ENCODE measurements at places on chromosomes 5 and 9.

DNA sequence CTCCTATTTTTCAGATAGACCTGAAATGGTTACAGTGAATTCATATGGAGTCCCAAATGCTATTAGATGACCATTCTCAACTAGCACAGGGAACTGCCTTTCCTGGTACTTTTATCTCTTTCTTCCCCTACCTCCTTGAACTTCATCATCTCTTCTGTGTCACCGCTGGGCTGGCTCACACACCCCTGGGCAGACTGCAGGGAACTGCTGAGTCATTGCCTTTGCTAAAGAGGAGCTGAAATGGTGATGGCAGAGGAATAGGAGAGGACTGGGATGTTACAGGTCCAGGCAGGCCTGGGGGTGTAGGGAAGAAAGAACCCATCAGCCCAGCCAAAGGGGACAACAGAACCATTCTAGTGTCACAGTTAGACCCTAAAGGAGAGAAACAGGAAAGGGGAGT lies 322.3 kb downstream of the ASTN2 start:
- DNase-seq = no peak

DNA sequence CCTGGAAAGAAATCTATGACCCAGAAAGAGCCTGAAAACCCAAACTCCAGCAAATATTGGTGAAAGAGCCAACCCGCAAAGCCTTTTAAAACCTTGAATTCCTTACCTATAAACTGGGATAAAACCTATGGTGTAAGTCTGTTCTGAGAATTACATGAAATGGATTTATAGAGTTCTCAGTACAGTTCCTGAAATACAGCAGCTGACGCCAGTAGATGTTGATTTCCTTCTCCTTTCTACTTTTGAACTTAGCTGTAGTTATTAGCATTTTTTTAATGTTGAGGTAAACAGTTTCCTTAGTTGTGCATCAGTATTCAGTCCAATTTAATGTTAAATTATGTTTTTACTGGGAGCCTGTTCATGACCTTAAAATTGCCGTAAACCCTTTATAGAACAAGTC lies 3.7 kb downstream of the SPIN1 start:
- DNase-seq = no peak

DNA sequence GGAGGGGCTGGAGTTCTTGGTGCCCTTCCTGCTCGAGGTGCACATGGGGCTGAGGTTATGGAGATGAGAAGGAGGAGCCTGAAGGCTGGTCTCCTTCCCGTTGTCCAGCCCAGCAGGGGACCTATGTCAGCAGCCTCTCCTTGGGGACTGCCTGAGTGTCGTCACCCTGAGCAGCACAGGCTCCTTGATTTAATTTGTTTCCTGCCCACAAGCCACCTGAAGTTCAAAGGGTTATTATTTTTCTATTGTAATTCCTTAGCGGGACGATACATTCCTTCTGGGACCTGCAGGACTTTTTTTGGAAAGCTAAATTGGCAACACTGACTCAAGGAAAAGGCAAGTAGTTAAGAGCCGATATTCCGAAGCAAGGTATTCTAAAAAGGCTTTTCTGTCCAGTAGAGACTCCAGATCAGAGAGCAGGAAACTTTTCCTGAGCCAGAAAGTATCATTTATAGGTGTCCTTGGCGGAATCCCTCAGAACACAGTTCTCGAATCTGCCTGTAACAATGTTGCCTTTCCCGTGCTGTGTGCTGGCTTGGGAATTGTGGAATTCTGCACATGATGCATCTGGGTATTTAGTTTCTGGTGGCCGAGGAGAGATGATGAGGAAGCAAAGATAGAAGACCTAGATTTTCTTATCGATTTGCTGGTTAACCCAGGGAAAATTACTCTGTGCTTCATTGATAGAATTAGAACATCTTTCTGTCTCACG lies 55.4 kb downstream of the ARHGAP26 start:
- no peak for DNase-seq

- DNase-seq = no peak
Observed at GRCh38 chr5:154444556-154445421, 1.0 kb upstream of the SAP30L start.

GRCh38 chr5:98489021-98489420 lies 284.4 kb upstream of the RGMB start:
- no peak for DNase-seq

GRCh38 chr9:87479801-87480201 lies 17.9 kb upstream of the DAPK1 start:
- DNase-seq = no peak

DNA sequence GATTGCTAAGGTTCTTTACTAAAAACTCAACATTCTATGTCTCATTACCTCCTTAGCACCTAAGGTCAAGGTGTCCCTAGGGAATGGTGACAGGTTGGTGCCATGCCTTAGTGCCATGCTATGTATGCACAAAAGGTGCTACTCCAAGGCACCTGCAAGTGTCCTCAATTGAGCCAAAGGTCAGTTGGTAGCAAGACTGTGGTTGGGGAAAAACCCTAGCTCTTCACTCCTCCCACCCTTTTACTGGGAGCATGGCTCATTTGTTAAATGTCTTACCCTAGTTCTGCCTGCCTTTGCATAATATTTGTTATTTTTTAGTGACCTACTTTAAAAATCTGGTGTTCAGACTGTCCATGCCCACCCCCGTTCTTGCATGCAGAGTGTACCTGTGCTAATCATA lies 17.0 kb downstream of the ACO1 start:
- DNase-seq = no peak

DNA sequence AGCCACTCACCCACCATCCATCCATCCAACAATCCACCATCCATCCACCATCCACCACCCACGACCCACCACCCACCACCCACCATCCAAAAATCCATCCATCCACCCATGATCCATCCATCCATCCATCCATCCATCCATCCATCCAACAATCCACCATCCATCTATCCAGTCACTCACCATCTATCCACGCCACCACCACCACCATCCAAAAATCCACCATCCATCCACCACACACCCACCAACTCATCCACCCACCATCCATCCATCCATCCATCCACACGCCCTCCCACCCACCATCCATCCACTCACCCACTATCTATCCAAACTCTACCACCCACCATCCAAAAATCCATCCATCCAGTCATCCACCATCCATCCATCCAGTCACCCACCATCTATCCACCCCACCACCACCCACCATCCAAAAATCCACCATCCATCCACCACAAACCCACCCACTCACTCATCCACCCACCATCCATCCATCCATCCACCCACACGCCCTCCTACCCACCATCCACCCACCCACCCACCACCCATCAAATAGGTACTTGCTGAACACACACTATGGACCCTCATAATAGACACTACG lies 9.0 kb downstream of the DPH7 start:
- no peak for DNase-seq

DNA sequence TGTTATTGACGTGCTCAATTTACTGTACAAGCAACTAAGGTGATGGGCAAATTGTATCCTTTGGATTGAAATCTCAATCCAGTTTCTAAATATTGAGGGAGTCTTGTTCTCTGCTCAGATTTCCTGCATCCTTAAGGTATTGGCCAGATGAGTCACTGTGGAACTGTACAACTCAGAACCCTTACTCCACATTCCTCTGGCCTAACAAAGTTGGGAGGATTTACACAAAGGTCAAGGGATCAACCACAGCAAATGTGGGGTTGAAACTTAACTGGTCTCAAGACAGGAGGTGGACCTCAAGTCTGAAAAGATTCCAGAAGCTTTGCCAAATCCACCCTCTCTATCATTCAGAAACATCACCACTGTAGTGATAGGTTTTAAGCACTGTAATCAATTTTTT lies 81.5 kb upstream of the AGXT2 start:
- no peak for DNase-seq

- no peak for DNase-seq
Observed at GRCh38 chr9:136921307-136921706, 23.2 kb downstream of the FBXW5 start.

DNA sequence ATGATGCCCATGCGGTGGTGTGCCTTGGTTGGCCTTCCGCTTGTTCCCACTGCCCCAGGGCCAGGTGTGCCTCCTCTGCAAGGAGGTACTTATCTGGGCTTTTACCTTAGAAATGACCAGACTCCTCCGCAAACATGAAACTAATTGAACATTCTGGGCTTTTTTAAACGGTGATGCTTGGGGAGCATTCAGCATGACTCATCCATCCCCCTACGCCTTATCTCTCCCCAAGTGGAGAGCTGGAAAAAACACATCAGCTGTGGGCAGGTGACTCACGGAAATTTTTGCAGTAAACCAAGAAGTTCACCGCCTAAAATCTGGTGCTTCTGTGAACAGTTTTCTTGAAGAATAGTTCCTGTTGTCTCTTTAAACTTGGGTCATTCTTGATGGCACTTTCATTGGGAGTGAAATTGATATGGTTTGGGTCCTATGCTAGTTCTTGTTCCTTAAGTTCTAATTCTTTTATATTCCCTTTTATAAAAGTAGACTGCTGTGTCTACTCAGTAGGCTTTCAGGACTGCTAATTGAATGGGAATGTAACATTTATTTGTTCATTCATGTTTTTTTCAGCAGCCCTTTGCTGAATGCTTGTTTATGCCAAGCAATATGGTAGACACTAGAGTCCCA lies 39.6 kb downstream of the SFXN1 start:
- DNase-seq = no peak

DNA sequence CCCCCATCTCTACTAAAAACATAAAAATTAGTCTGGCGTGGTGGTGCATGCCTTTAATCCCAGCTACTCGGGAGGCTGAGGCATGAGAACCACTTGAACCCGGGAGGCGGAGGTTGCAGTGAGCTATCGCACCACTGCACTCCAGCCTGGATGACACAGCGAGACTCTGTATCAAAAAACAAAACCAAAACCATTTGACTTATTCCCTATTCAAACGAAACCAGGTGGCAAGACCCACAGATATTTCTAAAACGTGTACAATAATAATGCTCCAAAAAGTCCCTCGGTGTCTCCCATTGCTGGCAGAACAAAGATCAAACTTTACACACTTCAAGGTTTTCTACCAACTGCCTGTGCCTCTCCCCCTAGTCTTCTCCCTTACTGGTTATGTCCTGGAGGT lies 29.8 kb downstream of the HMGCR start:
- no peak for DNase-seq

DNA sequence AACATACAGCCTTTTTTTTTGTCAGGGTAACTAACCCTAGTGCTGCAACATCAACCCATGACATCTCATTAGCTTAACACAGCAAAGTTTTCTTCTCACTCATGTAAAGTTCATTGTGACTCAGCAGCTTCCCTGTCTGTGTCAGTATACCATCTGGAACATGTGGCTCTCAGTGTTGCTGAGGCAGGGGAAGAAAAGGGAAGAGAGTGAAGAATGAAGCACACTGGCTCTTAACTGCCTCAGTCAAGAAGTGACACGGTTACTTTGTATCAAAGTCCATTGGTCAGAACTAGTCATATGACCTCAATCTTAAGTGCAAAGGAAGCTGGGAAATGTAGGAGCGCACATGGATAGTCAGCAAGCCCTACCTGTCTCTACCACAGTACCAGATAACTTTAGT lies 185.0 kb upstream of the ELL2 start:
- DNase-seq = no peak

Data from neuronal stem cell (in vitro differentiated cells).